ENCODE measurements at places on chromosomes 7 and 10. TPM values are rescaled to one million over a fixed set of nuclear protein-coding genes. Genes with fewer than 3 reads are reported as not detected.

DNA sequence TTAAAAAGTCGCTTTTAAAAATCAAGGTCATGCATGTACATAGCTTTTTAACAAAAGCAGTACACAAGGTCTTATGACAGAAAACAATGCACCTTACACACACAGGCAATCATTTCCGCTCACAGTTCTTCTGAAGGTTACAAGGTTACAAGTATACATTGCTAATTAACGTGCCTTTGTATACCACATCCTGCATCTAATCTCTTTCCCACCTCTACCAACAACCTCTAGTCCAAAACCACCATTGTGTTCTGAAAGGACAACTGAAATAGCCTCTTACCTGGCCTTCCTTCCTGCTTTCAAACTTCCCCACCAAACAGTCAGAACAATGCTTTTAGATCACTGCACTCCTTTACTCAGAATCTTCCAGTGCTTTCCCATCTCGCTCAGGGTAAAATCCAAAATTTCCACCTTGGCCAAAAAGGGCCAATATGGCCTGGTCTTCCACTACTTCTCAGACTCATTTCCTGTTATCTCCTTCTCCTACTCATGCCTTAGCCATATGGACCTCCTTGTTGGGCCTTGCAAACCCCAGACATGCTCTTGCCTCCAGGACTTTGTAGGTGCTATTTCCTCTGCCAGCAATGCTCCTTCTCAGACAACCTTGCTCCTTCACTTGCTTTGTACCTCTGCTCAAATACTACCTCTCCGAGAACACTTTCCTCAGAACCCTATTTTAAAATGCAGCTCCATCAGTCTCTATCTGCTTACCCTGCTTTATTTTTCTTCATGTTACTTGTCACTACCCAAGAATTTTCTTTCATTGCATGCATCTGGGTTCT lies 205.4 kb downstream of the DNAJC1 start:
- no peak overlapping the region for H3K27ac ChIP-seq
- H3K36me3 ChIP-seq, result peaks cover 14% of the 10 kb centered on the region

- no peak overlapping the region for H3K27ac ChIP-seq
- no peaks in the 10 kb centered on the region for H3K36me3 ChIP-seq
- H3K4me1 ChIP-seq, result no peaks in the 10 kb centered on the region
These were observed 473.3 kb upstream of the NRP1 start for GRCh38 chr10:33807531-33808359.

- no peak overlapping the region for H3K4me3 ChIP-seq
- no peak for DNase-seq
- H3K4me1 ChIP-seq, result peaks cover 11% of the 10 kb centered on the region
- H3K27ac ChIP-seq, result no peak overlapping the region
- no peaks in the 10 kb centered on the region for H3K36me3 ChIP-seq
These were observed 99.1 kb downstream of the PLCE1 start for GRCh38 chr10:94092848-94093247.

DNA sequence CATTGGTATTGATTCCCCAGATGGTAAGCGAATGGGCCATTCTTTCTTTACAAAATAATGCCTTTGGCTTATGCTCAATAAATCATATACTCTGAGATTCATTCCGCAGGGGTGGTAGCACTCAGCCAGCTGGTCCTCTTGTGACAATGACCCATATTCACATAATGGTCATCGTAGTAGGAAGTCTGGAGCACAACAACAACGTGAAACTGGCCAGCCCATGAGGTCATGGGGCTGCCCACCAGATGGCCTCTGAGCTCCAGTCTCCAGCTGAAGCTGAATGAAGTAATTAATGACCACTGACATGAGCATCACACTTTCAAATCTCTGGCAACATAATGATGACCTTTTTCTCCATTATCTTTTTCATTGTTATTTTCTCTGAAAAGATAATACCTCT lies 42.3 kb upstream of the SORCS1 start:
- H3K36me3 ChIP-seq, result no peaks in the 10 kb centered on the region
- H3K27ac ChIP-seq, result no peak overlapping the region
- H3K27me3 ChIP-seq, result no peaks in the 10 kb centered on the region
- no peak overlapping the region for H3K4me3 ChIP-seq
- no peak for DNase-seq

- no peak overlapping the region for H3K4me3 ChIP-seq
- DNase-seq, result no peak
- H3K27me3 ChIP-seq, result no peaks in the 10 kb centered on the region
- H3K4me1 ChIP-seq, result no peaks in the 10 kb centered on the region
- no peaks in the 10 kb centered on the region for H3K36me3 ChIP-seq
These were observed 807.9 kb upstream of the MBL2 start for GRCh38 chr10:53580465-53580864.

Gene LIPF
- 2,926 TPM for total RNA-seq

Gene NAMPT
- total RNA-seq, result 17.1 TPM

Gene UPK3BL2
- total RNA-seq, result 11.7 TPM

Gene PAX2
- not detected for total RNA-seq

Gene RBM17
- total RNA-seq, result 98.5 TPM

Gene AKAP9
- total RNA-seq, result 118 TPM

Gene KIAA1217
- 32.6 TPM for total RNA-seq
